ENCODE measurements at places on chromosomes 16 and 17.
A peak's percentile ranks its signal among the peaks of the same experiment; 100 is the strongest.

GRCh38 chr16:73093146-73094144 is 45.5 kb upstream of the ZFHX3 start:
- no peak for DNase-seq

DNA sequence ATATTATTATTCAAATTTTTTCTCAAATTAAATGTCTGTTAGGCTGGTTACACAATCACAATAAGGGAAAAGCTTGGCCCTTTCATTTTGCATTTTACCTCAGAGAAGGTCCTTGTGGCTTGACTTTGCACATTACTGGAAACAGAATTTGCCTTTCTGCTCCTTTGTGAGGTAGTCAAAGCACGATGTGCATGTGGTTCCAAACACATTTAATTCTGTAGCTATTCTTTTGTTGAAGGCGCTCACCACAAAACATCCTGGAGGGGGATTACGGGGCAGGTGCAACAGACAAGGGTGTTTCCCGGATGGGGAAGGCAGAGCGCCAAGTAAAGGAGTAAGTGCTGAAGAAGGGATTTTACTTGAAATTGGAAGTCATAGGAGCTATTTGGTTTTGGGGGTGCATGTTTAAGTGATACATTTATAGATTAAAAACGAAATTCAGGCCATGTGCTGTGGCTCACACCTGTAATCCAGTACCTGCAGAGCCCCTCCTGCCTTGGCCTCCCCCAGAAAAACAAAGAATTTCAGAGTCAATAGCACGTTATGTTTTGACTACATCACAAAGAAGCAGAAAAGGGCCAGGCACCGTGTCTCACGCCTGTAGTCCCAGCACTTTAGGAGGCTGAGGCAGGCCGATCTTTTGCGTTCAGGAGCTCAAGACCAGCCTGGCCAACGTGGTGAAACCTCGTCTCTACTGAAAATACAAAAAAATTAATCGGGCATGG is 31.2 kb upstream of the TENT4B start:
- peak; percentile 26 for DNase-seq

GRCh38 chr17:39094607-39095308 is 56.7 kb downstream of the PLXDC1 start:
- DNase-seq = no peak

DNA sequence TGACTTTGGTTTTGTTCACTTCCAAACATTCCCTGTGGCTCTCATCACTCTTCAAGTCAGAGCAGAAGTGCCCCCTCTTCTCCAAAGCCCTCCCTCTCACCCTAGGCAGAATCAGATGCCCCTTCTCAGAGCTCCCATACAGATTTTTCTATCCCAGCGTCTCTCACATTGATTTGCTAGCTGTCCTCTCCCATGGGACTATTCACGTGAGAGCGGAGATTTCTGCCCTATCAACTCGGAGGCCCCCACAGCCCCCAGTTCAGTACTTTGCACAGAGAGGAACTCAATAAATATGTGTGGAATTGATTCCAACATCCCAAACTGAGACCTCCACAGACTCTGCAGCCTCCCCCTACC is 182.6 kb downstream of the C16orf78 start:
- no peak for DNase-seq
